Pancreas (tissue), 10 donors: ENCODE measurements at places on chromosomes 2 and 18.

- no peak for DNase-seq
Observed at GRCh38 chr18:13610555-13611141, 115.7 kb downstream of the FAM210A start.

DNA sequence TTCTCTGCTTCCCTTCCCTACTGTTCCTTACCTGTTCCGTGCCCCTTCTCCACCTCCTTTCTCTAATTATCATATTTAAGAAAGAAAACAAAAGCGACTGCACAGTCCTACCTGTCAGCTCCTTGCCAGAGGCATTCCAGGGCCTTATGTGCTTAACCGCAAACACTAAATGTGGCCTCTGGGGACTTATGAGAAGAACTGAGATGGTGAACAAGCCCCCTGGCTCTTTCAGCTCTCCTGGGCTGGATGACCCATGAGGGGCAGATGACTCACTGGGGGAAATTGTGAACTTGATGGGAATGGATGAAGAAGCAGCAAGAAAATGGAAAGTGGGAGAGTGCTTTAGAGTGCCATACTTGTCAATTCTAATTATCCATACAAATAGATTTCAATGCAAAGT, 106.3 kb upstream of the LYPD1 start:
- DNase-seq, result no peak

DNA sequence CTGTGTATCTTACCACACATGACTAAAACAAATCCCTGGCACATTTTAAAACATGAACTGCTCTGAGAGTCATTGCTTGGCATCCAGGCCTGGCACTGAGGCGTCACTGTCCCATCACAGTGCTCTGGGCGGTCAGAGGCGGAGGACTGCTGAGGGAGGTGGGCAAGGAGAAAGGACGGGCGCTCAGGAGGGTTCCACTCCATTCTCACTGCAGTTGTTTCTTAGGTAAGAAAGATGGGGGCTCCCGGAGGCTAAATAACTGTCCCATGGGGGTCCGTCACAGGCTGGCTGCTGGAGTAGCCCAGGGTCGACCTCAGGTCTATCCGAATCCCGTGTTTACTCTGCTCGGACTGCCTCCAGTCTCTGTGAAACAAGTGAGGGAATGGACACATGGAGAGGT, 117.5 kb downstream of the FAM168B start:
- no peak for DNase-seq

GRCh38 chr2:53646788-53647187, 120.8 kb upstream of the CHAC2 start:
- no peak for DNase-seq

GRCh38 chr18:47752796-47753645, 177.4 kb downstream of the SMAD2 start:
- DNase-seq, result no peak

DNA sequence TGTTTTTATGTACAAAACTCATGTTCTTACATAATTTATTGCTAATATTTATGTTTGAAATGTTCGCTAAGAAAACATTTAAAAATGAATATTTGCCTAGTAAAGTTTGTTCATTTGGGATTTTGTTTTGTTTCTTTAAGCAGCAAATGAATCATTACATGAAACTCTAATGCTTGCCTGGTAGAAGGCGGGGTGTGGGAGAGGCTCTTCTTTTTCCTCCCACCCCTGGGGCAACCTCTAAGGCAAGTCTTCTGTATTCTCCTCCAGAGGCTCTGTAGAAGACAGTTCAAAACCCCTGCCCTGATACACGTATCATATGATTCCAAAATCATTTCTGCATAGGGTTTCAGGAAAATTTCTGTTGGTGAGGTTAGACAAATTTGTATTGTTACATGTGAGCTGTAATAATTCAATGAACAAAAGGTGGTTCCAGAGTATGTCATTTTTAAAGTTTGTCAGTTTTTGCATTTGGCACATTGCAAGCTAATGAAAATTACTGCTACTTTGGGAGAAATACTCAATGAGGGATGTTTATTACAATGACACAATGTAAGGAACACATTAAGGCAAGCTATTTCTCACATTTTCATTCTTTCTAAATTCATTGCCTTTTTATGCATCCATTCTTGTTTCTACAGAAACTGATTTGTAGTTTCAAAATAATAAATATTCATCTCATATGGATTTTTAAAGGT, 302.3 kb upstream of the UBE2E3 start:
- no peak for DNase-seq

- DNase-seq, result no peak
Observed at GRCh38 chr2:180046776-180047175, 39.7 kb upstream of the CWC22 start.

DNA sequence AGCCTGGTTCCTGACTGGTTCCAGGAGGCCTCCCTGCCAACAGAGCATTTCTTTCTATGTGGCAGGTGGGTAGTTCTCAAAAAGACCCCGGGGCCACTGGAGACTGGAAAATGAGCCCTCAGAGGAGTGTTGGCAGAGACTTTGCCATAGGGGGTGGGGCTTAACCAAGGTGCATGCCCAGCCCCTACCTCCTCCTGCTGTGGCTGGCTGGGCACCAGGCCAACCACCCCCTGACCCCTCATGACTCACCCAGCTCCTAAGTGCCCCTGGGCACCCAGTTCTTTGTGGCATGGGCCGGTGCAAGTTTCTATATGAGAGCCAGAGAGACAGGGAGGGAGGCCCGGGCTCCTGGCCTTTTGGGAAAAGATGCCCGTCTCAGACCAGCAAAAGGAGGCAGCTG, 98.2 kb upstream of the SMAD2 start:
- no peak for DNase-seq

- no peak for DNase-seq
Observed at GRCh38 chr2:53558867-53559266, 208.7 kb upstream of the CHAC2 start.

DNA sequence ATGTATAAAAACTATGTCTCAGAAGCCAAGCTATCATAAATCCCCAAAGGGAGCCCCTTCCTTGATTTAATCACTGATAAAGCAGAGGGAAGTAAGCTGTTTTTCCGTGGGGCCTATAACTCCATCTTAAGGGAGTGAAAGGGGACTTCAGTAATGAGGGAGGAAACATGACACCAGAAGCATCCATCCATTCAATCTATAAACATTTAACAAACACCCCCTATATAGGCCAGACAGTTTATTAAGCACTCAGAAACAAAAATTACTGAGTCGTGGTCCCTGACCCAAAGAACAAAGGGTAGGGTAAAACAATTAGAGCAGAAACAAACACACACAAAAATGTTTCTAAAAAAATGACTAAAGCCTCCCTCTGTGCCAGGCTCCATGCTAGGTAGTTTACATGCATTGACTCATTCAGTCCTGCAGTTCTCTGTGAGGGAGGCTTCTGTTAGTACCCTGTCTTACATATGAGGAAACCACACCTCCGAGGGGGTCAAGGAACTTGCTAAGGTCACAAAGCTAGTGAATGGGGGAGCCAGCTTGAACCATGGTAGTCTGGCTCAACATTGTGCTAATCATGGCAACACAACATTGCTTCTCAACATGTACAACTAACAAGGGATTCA, 472.1 kb downstream of the CDH2 start:
- DNase-seq, result no peak

DNA sequence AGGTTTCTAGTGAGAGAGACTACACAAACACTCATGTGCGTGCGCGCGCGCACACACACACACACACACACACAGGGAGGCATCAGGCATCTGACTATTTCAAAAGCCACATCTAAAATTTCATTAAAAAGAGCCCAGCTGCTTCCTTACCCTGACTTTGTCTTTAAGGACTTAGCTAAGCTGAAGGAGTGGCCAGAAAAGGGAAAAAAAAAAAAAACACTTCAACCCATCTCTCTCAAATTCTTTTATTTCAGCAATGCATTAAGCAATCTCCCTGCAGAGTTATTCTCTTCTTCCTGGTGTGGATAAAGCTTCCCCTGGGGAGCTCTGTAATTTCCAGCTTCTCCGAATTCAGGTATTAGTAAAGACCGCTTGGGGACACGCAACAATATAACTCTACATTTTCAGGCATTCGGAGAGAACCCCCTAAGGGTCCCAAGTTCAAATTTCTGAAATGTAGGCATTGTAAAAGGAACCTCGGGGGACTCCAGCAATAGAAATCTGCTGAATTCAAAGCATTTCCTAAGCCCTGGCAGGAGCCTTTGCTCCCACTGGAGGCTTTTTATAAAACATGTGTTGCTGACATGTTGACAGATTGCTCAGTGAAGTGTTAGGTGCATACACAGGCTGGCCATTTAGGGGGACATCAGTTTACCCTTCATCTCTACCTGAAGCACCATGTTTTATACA, 67.0 kb downstream of the ZNF521 start:
- no peak for DNase-seq

DNA sequence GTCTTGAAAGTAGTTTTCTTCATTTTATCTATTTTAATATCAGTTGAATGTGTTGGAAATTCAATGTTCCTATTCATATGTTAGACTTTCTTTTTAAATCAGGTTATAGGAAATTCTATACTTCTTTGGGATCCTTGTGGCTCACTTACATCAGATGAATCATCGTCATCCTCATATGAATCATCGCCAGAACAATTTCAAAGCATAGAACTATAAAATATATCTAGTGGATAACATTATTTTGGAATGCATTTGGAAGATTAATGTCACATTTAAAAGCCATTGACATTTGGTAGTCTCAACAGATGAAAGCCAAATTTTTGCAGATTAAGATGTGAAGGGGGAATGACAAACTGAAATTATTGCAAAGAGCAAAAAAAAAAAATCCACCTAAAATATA, 94.1 kb downstream of the FAM161A start:
- DNase-seq, result no peak
